Thoracic aorta endothelial cell (primary cell): ENCODE measurements at places on chromosomes 5 and 9. TPM values are rescaled to one million over a fixed set of nuclear protein-coding genes. Genes with fewer than 3 reads are reported as not detected.

GEMIN5 gene
- 42.2 and 42.4 TPM in 2 replicates for total RNA-seq

TAF1L gene
- under 0.01 TPM in 1 of 2 replicates, not detected in the other for total RNA-seq

ABHD17B gene
- 34.0 and 34.6 TPM in 2 replicates for total RNA-seq

SLCO6A1 gene
- not detected in 2 replicates for total RNA-seq

CHD1 gene
- total RNA-seq, result 91.1 and 93.6 TPM in 2 replicates

GRHPR gene
- total RNA-seq, result 130 and 136 TPM in 2 replicates

EDIL3 gene
- total RNA-seq, result 5.3 and 5.7 TPM in 2 replicates

C9 gene
- 0.07 and 0.13 TPM in 2 replicates for total RNA-seq

UBE2QL1 gene
- total RNA-seq, result 0.07 TPM in 1 of 2 replicates, not detected in the other

EQTN gene
- not detected in 2 replicates for total RNA-seq

IL4 gene
- not detected in 2 replicates for total RNA-seq

CYFIP2 gene
- total RNA-seq, result 29.0 and 34.7 TPM in 2 replicates

PCDHB7 gene
- 0.22 and 0.40 TPM in 2 replicates for total RNA-seq

STARD4 gene
- total RNA-seq, result 120 and 169 TPM in 2 replicates

ABO gene
- total RNA-seq, result 0.13 and 0.22 TPM in 2 replicates

MVB12B gene
- 3.5 and 5.7 TPM in 2 replicates for total RNA-seq

LCN9 gene
- total RNA-seq, result not detected in 2 replicates

OR1J4 gene
- total RNA-seq, result not detected in 2 replicates

DDX46 gene
- 57.0 and 60.3 TPM in 2 replicates for total RNA-seq

UBAC1 gene
- total RNA-seq, result 32.8 and 32.9 TPM in 2 replicates

CARTPT gene
- total RNA-seq, result not detected in 2 replicates
